ENCODE measurements at places on chromosomes 13 and 19. TPM values are rescaled to one million over a fixed set of nuclear protein-coding genes. Genes with fewer than 3 reads are reported as not detected.

ZNF766 gene
- 19.9 TPM for total RNA-seq

FBN3 gene
- total RNA-seq: not detected

FFAR3 gene
- 0.21 TPM for total RNA-seq

NTN5 gene
- total RNA-seq: 0.78 TPM

CRX gene
- total RNA-seq: not detected

MISP3 gene
- total RNA-seq: 2.7 TPM

ZNF77 gene
- 5.8 TPM for total RNA-seq

PSENEN gene
- 46.7 TPM for total RNA-seq

PSG11 gene
- total RNA-seq: not detected

SMIM24 gene
- not detected for total RNA-seq

TBXA2R gene
- total RNA-seq: 0.42 TPM

KLHL1 gene
- not detected for total RNA-seq

SYCN gene
- total RNA-seq: not detected
